Stimulated activated CD8-positive, alpha-beta memory T cell treated with anti-CD3 and anti-CD28 coated beads, Interleukin-2, amount 100 ng/mL, for 48 hours (primary cell): ENCODE measurements at places on chromosomes 12 and 14.

GRCh38 chr14:101352567-101352966 lies 208.7 kb upstream of the DIO3 start:
- DNase-seq = no peak

DNA sequence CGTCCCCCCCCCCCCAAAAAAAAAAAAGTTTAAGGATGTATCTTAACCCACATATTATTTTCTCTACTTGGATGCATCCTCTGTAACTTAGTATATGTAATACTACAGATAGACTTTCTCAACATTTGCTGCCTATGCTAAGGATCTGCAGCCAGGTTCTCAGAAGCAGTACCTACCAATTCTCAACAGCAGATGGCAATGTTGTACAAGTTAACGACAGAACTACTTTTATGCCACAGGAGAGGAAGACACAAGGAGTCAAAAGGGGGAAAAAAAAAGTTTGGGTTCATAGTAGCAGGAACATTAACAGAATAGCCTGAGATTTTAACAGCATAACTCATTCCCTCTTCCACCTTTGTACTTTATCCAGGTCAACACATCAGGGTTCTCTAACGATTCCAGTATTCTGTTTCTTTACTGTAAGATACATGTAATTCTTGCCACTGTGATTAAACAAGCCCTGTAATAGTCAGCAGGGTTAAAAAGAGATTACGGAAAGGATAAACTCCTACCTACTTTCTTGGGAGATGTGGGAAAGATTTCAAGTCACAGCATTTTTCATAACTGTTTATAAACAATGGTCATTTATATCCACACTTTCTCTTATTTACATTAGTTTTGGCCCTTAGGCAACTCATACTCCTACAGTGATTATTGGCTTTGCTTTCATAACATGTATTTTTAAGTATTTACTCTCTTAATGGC lies 5.7 kb upstream of the NEK9 start:
- no peak for DNase-seq

GRCh38 chr12:104471336-104471735 lies 14.6 kb downstream of the CHST11 start:
- no peak for DNase-seq

DNA sequence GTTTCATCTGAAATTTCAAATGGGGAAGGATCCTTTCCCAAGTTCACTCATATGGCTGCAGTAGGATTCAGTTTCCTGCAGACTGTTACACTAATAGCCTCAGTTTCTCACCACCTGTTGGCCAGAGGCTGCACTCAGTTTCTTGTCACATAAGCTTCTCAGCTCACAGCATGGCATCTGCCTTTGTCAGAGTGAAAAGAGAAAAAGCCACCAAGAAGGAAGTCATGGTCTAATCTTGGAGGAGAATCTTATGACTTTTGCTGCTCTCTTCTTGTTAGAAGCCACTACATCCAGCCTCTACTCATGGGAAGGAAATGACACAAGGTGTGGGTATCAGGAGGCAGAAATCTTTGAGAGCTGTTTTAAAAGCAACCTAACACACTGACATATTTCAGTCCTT lies 39.4 kb upstream of the BTG1 start:
- no peak for DNase-seq

- DNase-seq = no peak
Measured at GRCh38 chr14:52307905-52308304, 6.2 kb upstream of the PTGER2 start.

DNA sequence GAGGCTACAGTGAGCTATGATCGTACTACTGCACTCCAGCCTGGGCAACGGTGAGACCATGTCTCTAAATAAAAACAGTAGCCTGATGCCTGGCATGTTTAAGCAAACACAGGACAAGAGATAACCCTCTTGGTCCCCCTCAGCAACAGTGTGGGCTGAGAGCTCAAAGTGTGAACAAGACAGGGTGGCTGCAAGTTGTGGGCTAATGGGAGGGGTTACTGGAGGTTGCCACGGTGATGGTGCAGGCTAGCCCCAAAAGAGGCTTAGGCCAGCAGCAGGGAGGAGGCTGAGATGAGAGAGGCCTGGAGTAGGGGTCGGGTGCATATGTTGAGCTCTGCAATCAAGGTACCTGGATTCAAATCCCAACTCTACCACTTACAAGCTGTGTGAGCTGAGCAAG lies 3.4 kb upstream of the LGMN start:
- no peak for DNase-seq
